ENCODE measurements at places on chromosomes 5 and 9.

- DNase-seq: no peak
Measured at GRCh38 chr5:112529525-112529924, 110.4 kb upstream of the EPB41L4A start.

DNA sequence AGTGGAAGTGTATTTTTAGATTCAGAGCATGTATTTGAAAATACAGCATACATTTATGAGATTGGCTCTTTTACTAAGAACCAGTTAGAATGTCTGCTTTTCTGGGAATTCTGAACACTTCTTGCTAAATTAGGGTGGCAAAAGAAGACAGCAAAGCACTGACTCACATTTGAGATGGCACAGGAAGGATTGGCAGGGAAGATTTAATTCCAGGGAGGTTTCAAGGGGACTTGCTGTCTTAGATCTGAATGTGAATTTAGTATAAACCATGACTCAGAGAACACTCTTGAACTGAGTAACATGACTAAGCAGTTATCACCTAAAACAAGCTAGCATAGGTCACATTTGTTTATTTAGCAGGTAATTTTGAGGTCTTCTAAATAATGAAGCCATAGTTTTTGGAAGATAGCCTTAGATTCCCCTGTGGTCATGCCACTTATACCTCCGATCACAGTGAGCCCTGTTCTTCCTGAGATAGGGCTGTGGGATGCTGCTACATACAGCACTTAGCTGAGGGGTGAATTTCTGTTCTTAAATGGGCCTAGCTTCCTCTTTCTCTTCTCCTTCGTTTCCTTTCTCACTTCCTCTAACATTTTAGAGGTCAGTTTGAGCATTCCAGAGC, 173.8 kb downstream of the PCSK1 start:
- DNase-seq: no peak

DNA sequence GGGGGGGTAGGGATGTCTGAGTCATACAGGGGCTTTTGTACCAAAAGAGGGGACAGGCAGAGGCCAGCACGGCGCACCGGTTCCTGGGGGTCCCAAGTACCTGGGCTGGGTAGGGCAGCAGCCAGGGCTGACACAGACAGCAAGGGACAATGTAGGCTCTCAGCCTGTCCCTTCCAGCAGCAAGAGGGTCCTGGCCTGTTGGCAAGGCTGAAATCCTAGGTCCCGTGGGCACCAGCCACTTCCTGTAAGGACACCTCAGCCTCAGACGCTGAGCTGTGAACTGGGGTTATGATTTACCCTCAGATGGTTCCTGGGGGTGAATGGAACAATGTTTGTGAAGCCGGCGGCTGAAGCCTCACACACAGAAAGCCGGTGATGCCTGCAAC, 41.3 kb downstream of the NACC2 start:
- no peak for DNase-seq

- DNase-seq: peak; percentile 16
Measured at GRCh38 chr9:19286634-19287188, 56.2 kb downstream of the DENND4C start.

DNA sequence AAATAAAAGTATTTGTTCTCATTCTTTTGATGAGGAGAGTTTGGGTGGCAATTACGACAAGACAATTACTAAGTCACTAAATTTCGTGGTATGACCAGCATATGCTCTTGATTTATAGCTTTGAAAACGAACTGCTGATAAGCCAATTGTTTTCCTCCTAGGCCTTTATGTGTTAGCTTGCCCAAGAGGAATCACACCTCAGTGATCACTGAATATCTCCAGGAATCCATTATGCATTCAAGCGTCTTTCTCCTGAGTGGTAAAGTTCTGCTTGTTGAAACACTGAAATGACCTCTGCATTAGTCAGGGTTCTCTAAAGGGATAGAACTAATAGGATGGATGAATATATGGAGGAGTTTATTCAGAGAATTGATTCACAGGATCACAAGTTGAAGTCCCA, 677.7 kb upstream of the MEF2C start:
- no peak for DNase-seq

DNA sequence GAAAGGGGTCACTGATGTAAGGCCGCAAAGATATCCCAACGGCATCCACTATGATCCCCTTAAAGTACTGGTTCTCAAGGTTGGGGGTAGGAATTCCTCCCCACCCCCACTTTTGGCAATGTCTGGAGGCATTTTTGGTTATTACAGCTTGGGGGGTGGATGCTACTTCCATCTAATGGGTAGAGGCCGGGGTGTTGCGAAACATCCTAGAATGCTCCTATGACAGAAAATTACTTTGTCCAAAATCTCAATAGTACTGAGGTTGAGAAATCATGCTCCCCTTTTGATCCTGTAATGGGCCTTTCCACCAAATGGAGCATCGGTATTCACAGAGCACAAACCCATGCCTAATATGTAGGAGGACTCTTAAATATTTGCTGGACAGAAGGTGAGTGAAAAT, 20.8 kb upstream of the TCERG1 start:
- DNase-seq: no peak

GRCh38 chr9:78212868-78213267, 23.0 kb upstream of the CEP78 start:
- DNase-seq: no peak

DNA sequence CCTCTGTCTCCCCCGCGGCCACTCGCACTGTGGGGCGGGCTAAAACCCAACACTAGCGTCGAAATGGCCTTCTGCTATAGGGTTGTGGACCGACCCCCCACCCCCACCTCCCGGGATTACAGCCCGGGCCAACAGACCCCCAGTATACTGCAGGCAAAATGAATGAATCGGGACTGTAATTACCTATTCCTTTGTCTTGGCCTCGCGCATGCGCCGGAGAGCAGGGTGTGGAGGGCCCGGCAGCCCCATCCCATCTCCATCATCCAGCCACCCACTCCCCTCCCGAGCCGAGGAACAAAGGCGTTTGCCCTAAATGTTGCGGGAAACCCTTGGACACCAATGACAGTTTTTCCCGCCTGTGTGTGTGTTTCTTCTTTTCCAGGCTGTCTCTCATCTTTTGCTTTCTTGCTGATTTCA, 1.6 kb downstream of the BASP1 start:
- DNase-seq: no peak

GRCh38 chr5:115265220-115265619, 2.5 kb upstream of the PGGT1B start:
- no peak for DNase-seq

DNA sequence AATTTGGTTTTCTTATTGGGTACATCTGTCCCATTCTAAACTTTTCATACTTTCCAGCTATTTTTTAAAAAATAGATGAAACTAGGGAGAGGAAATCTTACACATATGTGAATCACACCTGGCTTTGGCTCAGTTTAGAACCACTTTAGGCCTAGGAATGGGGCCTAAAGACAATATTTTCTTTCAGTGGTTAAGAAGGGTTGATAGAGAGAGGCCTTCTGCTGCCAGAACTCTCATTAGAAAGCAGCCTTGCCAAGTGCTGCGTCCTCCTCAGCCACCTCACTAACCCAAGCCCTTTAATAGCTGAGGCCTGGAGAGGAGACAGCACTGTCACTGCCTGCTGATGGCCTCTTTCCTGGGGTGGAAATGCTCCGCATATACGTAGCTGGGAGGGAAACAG, 167.5 kb downstream of the SAXO1 start:
- no peak for DNase-seq

DNA sequence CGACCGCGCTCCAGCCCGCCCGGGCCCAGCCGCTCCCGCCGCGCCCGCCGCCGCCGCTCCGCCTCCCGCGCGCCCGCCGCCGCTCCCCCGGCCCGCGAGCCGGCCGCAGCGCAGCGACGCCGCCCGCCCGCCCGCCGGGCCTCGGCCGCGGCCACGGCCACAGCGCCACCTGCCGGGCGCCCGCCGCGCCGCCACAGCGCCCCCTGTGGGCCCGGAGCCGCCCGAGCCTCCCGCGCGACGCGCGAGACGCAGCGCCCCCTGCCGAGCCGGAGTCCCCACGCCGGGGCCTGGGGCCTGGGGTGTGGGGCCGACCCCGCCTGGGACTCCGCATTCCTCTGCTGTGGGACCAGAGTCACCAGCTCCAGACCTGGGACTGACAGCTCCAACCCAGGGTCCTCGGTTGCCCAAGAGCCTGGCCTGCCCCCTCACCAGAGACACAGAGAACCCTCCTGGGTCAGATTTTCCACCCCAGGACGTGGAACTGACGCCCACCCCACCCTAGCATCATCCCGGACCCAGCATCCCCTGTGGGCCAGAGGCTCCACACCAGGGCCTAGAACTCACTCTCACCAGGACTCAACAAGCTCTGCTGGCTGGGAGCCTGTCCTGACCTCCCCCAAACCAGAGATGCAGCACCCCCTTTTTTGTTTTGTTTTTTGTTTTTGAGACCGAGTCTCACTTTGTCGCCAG, at the start of gene RAPGEF1:
RAPGEF1 (minus strand) TSS at position 118 of the 690 bp plus-strand sequence. CDS start 246 bp downstream, outside the sequence.
- DNase-seq: no peak

DNA sequence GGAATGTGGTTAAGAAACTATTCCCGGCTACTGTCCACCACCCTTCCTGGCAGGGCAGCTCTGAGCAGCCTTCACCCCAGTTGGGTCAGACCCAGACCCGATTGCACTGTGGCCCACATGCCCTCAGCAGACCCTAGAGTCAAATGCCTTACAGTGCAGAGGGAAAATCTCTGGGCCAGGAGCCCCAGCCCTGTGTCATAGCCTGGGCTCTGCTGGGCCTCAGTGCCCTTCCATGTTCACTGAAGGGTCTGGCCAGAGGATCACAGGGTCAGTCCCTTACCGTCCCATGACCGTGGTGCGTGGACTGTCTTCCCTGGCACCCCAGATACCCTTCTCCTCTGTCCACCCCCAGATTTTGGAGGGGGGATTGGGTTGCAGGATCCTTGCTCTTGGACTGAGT, 73.5 kb upstream of the COL5A1 start:
- DNase-seq: no peak

- no peak for DNase-seq
Measured at GRCh38 chr9:14068690-14069089, 245.3 kb downstream of the NFIB start.

- peak; percentile 77 for DNase-seq
Measured at GRCh38 chr5:16540421-16540820, 74.8 kb upstream of the ZNF622 start.

DNA sequence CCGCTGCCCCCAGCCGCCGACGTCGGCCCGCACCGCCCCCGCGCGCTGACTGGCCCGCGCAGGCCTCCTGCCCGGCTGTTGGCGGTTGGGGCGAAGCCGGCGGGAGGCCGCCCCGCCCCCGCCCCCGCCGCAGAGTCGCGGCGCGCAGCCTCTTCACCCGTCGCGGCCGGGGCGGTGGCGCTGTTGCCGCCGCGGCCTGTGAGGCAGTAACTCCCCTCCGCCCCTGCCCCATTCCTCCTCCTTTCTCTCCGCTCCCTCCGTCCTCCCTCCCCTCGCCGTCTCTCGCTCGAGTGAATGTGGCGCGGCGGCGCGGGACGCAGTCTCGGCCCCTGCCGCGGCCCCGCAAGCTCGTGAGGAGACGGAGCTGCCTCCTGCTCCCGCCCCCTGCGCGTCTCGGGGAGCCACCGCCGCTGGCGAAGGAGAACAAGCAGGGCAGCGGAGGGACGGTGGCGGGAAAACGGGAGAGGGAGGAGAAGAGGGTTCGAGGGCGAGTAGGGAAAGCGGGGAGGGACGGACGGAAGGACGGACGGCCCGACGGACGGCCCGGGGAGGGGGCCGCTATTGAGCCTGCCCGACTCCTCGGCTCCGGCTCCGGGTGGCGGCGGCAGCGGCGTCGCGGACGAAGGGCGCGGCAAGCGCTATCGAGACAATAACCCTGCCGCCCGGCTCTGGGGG, 637 bp upstream of the ERBIN start:
- DNase-seq: peak; percentile 63

GRCh38 chr9:106929471-106930177, 66.7 kb downstream of the ZNF462 start:
- no peak for DNase-seq

DNA sequence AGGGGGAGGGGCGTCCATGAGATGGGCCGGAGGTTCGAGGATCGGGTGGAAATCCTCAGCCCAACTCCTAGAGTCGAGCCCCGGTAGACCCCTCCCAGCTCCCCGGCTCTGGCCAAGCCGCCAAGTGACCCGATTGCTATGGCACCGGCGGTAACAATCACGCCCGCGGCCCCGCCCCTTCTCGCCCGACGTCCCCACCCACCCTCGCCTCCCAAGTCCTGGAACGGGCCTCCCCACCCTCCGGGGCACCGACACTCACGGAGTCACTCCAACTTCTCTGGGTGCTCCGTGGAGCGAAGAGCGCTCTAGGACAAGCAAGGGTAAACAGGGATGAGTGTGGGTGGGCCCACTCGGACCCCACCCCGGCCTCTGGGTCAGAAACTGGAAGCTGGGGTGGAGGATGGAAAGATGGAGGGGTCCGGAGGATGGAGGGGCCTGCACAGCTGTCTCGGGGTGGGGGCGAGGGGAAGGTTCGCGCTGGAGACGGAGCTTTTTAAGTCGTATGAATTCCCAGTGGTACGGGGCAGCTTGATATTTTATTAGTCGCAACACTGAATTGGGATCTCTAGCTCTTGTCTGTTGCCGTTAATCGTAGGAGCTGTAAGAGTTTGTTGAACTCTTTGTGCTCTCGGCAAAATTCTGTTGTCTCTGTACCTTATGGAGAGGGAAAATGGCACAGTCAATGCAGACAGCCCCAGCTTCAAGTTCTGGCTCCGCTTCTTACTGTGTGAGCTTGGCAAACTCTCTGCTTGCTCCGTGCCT, at the start of gene SPACA9:
SPACA9 (plus strand) TSS at position 204 of the 762 bp plus-strand sequence. CDS start 5,050 bp downstream, outside the sequence.
- DNase-seq: peak; percentile 47

DNA sequence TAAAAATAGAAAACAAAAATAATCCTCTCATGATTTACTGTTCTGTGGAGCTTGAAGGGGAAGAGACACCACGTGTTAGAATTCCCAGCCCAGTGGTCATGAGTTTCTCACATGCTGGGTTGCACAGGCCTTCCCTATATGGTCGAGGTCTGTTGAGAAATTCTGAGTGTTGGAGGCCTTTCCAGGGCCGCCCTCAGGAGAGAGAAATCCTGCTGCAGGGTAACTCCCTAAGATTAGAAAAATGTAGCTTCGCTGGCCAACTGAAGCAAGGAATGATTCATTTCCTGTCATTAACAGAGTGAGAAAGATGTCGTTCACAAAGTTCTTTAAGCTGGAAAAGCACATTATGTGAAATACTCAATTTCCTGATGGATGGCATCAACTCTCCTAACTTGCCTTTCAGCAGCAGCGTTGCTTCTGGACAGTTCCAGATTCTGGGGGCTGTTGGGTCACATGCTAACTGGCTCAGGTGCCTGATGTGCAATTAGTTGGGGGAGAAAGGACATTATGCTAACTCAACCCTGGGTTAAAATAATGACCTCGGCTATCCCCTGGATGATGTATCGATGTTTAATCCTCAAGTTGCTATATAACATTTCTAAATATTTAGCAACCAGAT, 104.8 kb upstream of the CD180 start:
- DNase-seq: peak; percentile 72

DNA sequence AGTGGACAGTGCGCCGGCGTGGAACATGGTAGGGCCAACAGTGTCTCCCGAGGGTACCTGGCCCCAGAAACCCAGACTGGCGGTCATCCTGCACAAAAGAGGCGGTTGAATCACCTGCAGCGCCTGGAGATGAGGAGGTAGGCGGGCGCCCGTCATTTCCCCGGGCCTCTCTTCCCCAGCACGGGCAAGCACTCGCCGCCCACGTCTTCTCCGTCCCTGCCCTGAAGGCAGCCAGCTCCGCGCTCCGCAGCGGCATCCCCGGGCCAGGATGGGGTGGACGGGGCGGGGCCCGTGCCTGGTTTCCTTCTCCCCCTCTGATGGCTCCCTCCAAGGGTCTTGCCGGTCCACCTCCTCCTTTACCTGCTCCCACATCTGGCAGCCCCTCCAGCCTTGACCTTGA, 27.1 kb upstream of the N4BP3 start:
- DNase-seq: no peak

Data from brain microvascular endothelial cell (primary cell).